NCI-H1092 (cell line): ENCODE measurements at places on chromosomes 3 and 15.

DNA sequence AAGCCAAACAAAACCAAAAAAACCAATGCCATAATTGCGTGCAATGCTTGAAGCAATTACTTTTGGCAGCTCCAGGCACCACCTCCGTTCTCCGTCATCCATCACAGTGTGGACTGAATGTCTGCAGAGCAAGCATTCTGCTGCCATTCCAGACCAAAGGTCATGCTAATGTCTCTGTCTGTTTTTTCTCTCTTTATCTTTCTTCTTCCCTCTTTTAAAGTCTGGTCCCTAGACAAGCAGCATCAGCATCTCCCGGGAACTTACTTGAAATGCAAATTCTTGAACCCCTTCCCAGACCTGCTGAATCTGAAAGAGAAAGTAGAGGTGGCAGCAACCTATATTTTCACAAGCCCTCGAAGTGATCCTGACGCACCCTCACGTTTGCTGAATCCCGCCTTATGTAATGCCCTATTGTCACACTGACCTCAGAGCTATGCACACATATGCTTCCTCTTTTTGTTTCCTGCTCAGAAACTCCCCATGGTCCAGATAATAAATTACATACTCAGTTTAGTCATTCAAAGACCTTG, 297.3 kb upstream of the PROK2 start:
- DNase-seq: no peak

GRCh38 chr15:67917636-67918035, 77.8 kb upstream of the RNU6-1 start:
- no peak for DNase-seq

GRCh38 chr15:89645680-89646079, 9.6 kb downstream of the KIF7 start:
- no peak for DNase-seq

DNA sequence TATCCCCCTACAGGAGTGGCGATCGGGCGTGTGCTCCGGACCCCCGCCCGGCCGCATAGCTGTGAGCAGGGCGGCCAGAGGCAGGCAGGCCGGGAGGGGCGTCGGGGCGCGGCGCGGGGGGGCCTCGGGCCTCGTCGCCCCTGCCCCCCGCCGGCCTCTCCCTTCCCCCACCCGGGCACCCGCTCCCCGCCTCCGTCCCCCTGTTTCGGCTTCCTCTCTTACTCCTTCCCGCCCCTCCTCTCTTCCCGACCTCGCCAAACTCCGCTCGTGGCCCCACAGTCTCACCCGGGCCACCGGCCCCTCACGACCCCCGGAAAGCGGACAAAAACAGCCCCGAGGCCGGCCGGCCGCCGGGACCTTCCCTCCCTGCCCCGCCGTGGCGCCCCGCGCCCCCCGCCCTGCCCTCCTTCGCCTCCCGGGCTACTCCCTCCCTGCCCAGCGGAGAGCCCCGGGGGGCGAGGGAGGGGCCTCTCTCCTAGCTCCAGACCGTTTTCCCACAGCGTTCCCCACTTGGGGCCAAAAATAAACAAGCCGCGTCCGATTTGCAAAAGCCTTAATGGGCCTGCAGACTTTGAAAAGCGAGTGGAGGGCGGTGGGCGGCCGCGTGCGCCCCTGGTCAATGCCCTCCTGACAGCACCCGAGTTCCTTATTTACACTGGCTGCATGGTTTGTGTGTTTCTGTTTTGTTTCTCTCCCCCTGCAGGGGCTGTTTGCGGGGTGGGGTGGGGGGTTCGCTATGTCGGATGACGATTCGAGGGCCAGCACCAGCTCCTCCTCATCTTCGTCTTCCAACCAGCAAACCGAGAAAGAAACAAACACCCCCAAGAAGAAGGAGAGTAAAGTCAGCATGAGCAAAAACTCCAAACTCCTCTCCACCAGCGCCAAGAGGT, 1.0 kb downstream of the UBE2E1 start:
- DNase-seq: no peak

GRCh38 chr3:62225051-62225450, 148.3 kb downstream of the FEZF2 start:
- DNase-seq: no peak

DNA sequence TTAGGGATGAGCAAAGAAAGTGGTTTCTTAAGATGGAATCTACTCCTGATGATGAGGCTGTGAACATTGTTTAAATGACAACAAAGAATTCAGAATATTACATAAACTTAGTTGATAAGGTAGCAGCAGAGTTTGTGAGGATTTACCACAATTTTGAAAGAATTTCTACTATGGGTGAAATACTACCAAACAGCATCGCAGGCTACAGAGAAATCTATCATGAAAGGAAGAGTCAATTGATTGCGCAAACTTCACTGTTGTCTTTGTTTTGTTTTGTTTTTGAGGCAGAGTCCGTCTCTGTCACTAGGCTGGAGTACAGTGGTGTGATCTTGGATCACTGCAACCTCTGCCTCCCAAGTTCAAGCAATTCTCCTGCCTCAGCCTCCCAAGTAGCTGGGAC, 107.4 kb upstream of the SLC6A6 start:
- no peak for DNase-seq

GRCh38 chr15:85116925-85117646, 135.4 kb downstream of the PDE8A start:
- DNase-seq: no peak

DNA sequence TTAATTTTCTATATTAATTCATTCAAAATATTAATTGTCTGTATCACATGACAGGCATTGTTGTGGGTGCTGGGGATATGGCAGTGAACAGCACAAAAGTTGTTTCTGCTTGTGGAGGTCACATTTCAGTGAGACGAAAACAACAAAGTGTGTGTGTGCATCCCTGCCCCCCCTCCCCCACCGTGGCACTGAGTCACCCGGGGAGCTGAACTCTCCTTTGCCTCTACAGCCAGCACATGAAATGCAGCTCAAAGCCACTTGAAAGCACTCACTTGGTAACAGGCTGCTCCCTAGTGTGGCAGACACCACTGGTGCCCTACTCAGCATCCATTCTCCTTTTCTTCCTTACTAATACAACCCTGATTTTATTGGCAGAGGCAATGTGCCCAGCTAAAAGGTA, 16.9 kb upstream of the SCAMP5 start:
- no peak for DNase-seq

- no peak for DNase-seq
These were observed 1.2 kb downstream of the CCDC9B start for GRCh38 chr15:40339621-40339945.

DNA sequence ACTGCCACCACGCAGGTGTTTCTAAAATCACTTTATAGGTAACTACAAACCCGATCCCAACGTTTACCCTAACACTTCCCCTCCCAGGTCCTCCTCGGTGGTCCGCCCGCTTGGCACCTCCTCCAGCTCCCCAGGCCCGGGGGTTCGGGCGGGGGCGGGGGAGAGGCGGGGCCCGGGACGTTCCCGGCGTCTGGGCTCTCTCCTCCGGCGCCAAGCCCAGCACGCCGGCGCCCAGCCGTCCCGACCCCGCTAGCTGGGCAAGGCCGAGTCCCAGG, 562 bp downstream of the CGGBP1 start:
- no peak for DNase-seq

DNA sequence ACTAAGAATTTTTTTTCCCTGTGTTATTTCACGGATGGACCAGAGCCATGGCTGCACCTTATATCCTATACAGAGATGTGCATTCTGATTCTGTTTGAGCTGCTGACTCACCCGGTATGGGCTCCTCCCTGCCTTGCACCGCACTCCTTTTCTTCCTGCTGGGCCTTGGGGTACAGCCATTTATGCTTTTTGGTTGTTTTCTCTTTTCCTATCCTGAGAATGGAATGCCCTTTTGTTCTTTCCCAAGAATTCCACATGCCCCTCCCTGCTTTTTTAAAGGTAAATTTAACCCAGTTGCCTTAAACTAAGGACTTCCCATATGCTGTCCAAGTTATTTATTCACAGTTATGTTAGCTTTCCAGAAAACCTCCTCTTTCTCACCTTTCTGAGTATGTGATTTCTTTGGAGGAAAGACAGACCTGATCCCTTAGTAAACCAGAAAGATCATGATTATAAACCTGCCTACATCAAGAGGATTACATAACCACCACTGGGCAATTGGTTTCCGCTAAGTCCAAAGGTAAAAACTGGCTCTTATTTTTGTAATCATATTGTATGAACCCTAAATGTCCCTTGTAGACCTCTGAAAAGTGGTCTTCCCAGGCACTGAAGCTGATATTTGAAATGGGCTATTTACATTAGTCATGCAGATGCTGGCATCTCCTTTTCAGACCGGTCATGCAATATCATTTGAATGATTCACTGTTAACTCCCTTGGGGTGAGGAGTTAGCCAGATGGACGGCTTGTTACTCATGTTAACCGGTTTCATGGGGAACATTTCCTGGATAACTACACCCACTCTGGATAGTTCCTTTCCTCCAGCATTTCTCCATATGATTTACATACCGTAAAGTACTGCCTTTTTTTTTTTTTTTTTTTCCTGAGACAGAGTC, 45.5 kb downstream of the TMOD3 start:
- DNase-seq: no peak

GRCh38 chr3:129176051-129176450, 7.6 kb downstream of the CNBP start:
- no peak for DNase-seq

GRCh38 chr3:193890016-193890897, 245.7 kb upstream of the HES1 start:
- no peak for DNase-seq

GRCh38 chr15:74349241-74349778, 18.1 kb downstream of the CYP11A1 start:
- no peak for DNase-seq

DNA sequence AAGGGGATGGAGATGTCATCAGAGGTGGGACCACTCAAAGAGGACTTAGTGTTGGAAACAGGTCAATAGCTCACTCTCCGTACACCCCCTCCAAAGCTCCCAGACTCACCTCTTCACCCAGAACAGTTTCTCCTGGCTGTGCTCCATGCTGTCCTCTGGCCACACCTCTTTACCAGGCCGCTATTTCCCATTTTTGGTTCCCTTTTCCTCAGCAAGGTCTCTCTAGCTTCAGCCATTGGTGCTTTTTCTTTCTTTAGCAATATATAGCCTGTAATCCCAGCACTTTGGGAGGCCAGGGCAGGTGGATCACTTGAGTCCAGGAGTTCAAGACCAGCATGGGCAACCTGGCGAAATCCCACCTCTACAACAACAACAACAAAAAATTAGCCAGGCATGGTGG, 123.6 kb upstream of the SMAD3 start:
- DNase-seq: no peak

GRCh38 chr3:58564456-58565160, 12.6 kb downstream of the FAM107A start:
- DNase-seq: no peak

GRCh38 chr3:180274536-180274935, 237.8 kb upstream of the PEX5L start:
- DNase-seq: no peak

DNA sequence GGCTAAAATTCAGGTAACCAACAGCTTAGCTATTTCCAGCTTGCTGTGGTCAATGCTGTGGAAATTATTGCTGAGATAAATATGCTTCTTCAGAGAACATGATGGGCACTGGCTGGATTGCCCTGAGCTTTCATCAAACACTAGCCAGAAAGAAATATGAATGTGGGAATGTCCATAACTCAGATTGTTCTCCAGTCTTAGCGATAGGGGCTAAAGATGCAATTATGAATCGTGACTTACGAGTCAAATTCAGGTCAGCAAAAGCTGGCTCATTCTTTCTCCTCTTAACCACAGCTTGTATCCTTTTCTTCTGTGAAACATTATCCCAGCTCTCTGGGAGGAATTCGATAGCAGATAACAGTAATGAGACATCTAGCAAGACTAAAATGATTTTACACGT, 307.6 kb downstream of the RYR3 start:
- DNase-seq: no peak

DNA sequence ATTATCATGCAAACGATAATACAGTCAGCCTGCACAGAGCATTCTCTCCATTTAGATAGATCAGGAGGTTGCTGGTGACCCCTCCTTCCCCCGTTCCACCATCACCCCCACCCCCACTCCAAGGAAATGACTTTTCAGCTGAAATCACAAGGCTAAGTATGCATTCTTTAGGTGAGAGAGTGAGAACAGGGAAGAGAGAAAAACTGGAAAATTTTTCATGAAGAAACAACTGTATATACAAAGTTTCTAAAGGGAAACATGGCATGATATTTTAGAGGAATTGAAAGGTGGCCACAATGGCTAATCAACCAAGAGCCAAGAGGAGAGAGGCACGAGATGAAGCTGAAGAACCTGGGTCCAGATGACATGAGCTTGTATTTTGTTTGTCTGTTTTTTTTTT, 22.2 kb downstream of the BCL2A1 start:
- no peak for DNase-seq

DNA sequence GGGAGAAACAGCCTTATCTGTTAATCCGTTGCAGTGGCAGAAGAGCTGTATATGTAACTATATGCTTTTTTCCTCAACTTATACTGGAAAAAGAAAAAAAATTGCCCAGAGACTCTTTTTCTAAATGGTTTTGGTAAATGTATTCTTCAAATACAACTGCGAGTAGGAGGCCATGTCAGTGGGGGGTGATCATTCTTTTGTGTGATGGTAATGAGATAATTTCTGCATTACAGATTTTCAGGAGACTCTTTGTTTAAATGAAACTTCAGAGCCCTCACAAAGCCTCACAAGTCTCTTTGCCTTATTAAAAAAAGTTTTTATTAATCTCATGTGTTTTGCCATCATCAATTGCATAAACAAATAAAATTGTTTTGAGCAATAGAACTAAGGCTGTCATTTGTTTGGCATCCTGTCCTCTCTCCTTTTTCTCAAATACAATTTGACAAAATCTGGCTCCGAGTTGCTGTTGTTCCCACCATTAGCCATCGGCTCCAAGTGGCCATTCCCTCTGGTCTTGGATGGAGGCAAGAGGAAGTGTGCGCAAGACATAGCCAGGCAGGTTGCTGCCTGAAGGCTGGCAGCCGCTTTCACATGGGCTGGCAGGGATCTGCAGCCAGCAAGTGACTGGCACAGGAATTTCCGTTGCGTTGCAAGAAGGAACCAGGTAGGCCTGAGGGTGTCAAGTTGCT, 116.7 kb downstream of the FNDC3B start:
- no peak for DNase-seq

DNA sequence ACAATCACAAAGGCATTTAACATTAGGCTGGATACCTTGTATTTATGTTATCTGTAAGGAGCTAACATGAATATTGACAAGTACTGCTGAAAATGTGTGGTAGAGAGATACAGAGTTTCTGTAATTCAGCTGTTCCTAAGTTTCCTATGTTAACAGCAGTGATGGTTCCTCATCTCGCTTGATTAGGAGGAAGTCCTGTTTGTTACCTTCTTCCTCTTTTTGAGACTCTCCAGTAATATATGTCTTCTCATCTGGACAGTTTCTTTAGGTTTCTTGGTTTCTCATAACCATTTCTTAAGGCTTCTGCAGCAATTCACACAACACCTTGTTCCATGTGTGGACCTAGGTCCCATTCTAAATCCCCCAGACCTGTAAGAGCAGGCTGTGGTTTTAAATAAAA, 11.4 kb upstream of the PEX5L start:
- DNase-seq: no peak

GRCh38 chr15:40743921-40744814, 10.9 kb downstream of the RMDN3 start:
- no peak for DNase-seq

GRCh38 chr15:58387130-58387529, 44.7 kb upstream of the LIPC start:
- DNase-seq: no peak
